ENCODE measurements at places on chromosomes 5 and 9. TPM values are rescaled to one million over a fixed set of nuclear protein-coding genes. Genes with fewer than 3 reads are reported as not detected.

Gene KDM3B
- total RNA-seq, result 29.2 TPM

- no peak for DNase-seq
Observed at GRCh38 chr9:135512241-135512603, 9.0 kb upstream of the LCN1 start.

DNA sequence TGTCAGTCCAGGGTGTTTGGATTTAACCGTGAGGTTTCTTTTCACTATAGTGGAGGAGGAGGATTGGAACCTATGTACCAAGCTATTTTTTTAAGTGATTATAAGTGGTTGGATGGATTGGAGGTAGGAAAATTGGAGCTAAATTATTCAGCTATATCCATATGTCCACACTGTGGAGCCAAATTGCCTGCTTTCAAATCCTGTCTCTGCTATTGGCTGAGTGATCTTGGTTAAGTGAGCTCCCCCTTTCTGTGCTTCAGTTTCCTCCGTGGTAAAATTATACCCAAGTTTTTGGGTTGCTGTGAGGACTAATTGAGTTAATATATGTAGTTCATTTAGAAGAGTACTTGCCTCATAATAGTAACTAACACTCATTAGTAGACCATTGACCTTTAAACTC is 2.5 kb downstream of the CENPP start:
- DNase-seq, result no peak

GRCh38 chr5:55998966-55999365 is 4.2 kb upstream of the IL6ST start:
- no peak for DNase-seq

DNA sequence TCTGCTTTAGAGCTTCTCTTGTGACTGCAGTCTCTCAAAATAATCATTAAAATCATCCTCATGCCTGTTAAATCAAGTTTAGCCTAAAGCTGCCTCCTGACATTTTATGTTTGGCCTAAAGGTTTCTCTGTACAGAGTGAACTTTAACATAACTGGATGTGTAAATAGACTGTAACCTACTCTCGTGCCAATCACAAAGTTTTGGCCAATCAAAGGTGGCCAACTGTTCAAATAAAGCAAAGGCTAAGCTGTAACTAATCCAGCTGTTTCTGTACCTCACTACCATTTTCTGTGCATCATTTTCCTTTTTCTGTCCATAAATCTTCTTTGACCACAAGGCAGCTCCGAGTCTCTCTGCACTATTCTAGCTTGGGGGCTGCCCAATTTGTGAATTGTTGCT is 86.2 kb downstream of the GCNT1 start:
- no peak for DNase-seq

Gene PLPP7
- 0.51 TPM for total RNA-seq

Gene LEAP2
- 56.7 TPM for total RNA-seq

Gene CBY3
- not detected for total RNA-seq

Gene AIF1L
- 0.93 TPM for total RNA-seq

DNA sequence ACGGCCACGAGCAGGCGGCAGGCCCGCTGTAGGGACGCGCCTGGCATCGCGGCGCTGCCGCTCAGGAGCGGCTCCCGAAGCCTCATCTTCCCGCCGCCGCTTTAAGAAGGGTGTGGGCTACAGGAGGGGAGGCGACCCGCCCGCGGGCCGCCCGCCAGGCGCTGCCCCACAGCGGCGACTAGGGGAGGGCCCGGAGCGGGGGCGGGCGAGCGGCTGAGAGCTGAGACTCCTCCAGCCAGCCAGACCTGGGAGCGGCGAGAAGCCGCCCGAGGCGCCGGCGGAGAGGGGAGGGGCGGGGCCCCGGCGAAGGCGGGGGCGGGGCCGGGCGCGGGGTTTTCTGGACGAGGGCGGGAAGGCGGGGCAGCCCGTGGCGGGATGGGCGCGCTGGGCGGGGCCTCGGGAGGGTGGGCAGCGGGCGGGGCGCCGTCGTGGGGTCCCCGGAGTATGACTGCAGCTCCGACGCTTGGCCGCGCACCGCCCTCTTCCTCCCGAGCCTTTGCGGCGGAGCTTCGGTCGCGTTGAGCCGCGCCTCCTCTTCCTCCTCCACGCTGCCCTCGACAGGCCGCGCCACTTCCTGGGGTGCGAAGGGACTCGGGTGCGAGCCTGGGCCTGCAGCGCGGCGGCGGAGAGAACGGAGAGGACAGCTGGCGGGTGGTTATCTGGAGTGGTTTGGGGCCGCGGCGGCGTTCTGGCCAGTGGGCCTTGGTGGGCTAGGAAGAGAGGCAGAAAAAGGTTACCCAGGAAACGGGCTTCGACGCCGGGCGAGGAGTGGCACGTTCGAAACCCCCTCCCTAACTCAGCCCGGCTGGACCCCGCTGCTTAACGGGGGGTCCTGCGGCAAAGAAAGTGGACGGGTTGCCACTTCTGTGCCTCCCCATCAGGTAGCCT is at the start of gene B4GALT1:
Gene B4GALT1 (minus strand): TSS at position 253 of the 888 bp plus-strand sequence. CDS start 167 bp downstream, at position 86.
- DNase-seq, result peak; percentile 99

- DNase-seq, result no peak
Observed at GRCh38 chr5:127696683-127697082, 6.5 kb upstream of the CCDC192 start.

DNA sequence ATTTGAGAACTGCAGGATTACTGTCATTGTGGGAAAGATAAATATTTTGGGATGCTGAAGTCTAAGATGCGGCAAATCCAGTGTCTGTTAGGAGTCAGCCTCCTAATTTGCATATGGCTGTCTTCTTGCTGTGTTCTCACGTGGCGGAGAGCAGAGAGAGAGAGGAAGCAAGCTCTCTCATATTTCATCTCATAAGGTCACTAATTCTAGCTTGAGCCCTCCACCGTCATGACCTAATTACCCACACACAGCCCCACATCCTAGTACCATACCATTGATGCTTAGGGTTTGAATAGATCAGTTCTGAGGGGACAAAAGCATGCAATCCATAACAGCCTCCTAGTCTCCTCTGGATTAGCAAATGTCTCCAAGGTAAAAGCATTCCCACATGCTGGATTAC is 124.5 kb downstream of the CDH12 start:
- DNase-seq, result no peak

Gene ERBIN
- 54.9 TPM for total RNA-seq

Gene ZNF618
- total RNA-seq, result 6.5 TPM

Gene FOXD4L5
- 0.42 TPM for total RNA-seq

GRCh38 chr9:21579247-21579671 is 97.1 kb upstream of the IFNE start:
- DNase-seq, result no peak

DNA sequence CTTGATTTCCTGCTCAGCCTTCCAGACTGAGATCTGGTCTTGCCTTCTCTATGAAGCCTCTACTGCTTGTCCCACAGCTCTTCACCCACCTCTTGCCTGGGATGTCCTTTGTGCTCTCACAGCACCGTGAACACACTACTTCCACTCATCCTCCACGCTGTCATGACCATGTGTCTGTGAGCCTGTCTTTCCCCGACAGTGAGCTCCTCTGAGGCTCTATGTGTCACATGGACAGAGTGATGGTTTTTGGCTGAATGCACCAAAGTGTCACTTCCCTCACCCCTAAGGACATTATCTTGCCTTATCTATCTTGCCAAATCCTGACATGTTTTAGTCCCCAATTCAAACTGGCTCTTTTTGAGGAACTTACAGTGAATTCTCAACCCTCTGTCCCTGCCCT is 11.3 kb downstream of the PHYKPL start:
- DNase-seq, result no peak

GRCh38 chr9:117936185-117937130 is 232.3 kb downstream of the TLR4 start:
- DNase-seq, result no peak

Gene TAF11L7
- total RNA-seq, result not detected

- DNase-seq, result no peak
Observed at GRCh38 chr9:5714501-5715401, 85.8 kb downstream of the RIC1 start.

GRCh38 chr5:92428415-92428814 is 1045.3 kb upstream of the ARRDC3 start:
- DNase-seq, result no peak

DNA sequence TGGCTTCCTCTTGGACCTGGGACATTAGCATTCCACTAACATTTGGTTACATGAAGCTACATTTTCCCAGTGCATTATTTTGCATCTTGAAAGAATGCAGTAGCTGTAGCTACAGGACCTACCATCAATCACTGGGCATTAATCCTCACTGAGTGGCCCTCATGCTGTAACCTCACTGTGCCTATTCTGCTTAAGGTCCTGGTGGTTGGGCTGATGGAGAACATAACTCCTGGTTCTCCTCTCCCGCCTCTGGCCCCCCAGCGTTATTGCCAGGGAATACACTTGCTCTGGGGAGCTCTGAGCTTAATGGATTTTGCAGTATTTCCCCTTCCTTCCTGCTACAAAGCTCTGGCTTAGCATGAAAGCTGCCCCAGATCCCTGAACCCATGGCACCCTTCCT is 111.5 kb upstream of the EQTN start:
- no peak for DNase-seq

DNA sequence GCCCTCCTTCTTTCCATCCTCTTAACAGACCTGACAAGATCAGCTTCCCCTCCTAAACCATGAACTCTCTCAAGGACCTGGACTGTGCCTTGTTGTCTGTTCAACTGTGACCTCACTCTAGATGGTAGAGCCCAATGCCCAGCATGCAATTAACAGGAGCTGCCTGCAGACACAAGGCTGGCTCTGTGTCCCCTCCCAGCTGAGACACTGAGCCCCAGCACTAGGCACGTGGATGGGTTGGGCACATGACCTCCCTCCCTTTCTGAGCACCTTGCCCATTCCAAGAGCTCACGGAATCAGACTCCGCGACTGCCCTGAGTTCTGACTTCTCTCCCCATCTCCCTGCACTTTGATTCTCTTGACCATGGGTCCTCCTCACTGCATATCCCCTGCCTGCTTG is 93.5 kb upstream of the LRRTM2 start:
- DNase-seq, result no peak

GRCh38 chr9:38437193-38437823 is 13.1 kb upstream of the IGFBPL1 start:
- DNase-seq, result no peak

GRCh38 chr9:19154135-19154612 is 26.9 kb upstream of the PLIN2 start:
- DNase-seq, result no peak

Gene IL4
- total RNA-seq, result not detected
